Pericardium fibroblast (primary cell): ENCODE measurements at places on chromosomes 5 and 9. TPM values are rescaled to one million over a fixed set of nuclear protein-coding genes. Genes with fewer than 3 reads are reported as not detected.

NUDT2 gene
- 20.9 and 27.3 TPM in 2 replicates for total RNA-seq

C5orf58 gene
- not detected in 2 replicates for total RNA-seq

SLC6A7 gene
- total RNA-seq = not detected in 2 replicates

SLC9A3 gene
- 2.2 and 3.2 TPM in 2 replicates for total RNA-seq

C9orf50 gene
- not detected in 2 replicates for total RNA-seq

SHLD3 gene
- 0.34 and 2.6 TPM in 2 replicates for total RNA-seq

LURAP1L gene
- 17.7 and 26.5 TPM in 2 replicates for total RNA-seq

GFI1B gene
- total RNA-seq = not detected in 2 replicates

PPIC gene
- 41.5 and 89.0 TPM in 2 replicates for total RNA-seq

BRD3 gene
- 11.8 and 12.7 TPM in 2 replicates for total RNA-seq

PDZD2 gene
- total RNA-seq = 0.09 and 3.4 TPM in 2 replicates

PCDHB5 gene
- total RNA-seq = 0.34 and 2.2 TPM in 2 replicates

SYNPO gene
- 2.6 and 13.5 TPM in 2 replicates for total RNA-seq

GABRB2 gene
- total RNA-seq = under 0.01 TPM in 1 of 2 replicates, not detected in the other

TMC1 gene
- total RNA-seq = 1.2 TPM in 1 of 2 replicates, not detected in the other

PROB1 gene
- total RNA-seq = 1.5 and 2.2 TPM in 2 replicates

MAP1B gene
- 411 and 688 TPM in 2 replicates for total RNA-seq

NIM1K gene
- total RNA-seq = 0.70 TPM in 1 of 2 replicates, not detected in the other

PCDH1 gene
- total RNA-seq = 5.6 and 7.5 TPM in 2 replicates

TMEM252 gene
- total RNA-seq = not detected in 2 replicates

ARSI gene
- total RNA-seq = 3.3 and 7.2 TPM in 2 replicates

SPATA9 gene
- total RNA-seq = 0.82 TPM in 1 of 2 replicates, not detected in the other

SPEF2 gene
- 1.5 and 1.8 TPM in 2 replicates for total RNA-seq

GCNT4 gene
- total RNA-seq = 1.6 and 3.0 TPM in 2 replicates

PDLIM4 gene
- 27.4 and 48.3 TPM in 2 replicates for total RNA-seq

ANKRD20A1 gene
- total RNA-seq = 0.17 TPM in 1 of 2 replicates, not detected in the other

RAB14 gene
- total RNA-seq = 15.9 and 18.4 TPM in 2 replicates

CCDC192 gene
- 0.93 and 2.0 TPM in 2 replicates for total RNA-seq

SPINK4 gene
- not detected in 2 replicates for total RNA-seq

ANKRD18A gene
- total RNA-seq = not detected in 2 replicates

SHROOM1 gene
- 2.6 and 5.3 TPM in 2 replicates for total RNA-seq

ARHGEF37 gene
- 0.43 and 3.2 TPM in 2 replicates for total RNA-seq

PKD2L2 gene
- not detected in 2 replicates for total RNA-seq

ERCC8 gene
- 11.6 and 14.6 TPM in 2 replicates for total RNA-seq

PCDHB4 gene
- 0.35 and 0.94 TPM in 2 replicates for total RNA-seq

GRXCR2 gene
- not detected in 2 replicates for total RNA-seq

TPM2 gene
- total RNA-seq = 655 and 1,286 TPM in 2 replicates

SPATA31A3 gene
- total RNA-seq = not detected in 2 replicates

RMRP gene
- 6,385 and 12,356 TPM in 2 replicates for total RNA-seq
